ENCODE measurements at places on chromosomes 6 and 20.

DNA sequence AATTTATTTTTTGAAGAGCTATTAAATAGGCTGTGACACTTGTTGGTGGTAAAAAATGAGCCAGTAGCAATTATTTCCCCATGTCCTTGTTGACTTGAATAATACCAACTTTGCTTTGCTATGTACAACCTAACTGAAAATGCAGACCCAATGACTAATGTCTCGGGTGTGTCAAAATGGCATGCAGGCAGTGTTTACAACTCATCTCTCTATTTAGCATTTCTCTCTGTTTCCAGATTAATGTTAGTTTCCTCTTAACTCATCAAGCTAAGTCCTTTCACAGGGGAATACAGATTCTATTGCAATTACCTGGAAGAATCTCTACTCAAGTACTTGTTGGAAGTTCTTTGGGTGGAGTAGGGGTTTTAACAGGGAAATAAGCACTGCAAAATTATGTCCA, 504.4 kb downstream of the BCKDHB start:
- DNase-seq = no peak

DNA sequence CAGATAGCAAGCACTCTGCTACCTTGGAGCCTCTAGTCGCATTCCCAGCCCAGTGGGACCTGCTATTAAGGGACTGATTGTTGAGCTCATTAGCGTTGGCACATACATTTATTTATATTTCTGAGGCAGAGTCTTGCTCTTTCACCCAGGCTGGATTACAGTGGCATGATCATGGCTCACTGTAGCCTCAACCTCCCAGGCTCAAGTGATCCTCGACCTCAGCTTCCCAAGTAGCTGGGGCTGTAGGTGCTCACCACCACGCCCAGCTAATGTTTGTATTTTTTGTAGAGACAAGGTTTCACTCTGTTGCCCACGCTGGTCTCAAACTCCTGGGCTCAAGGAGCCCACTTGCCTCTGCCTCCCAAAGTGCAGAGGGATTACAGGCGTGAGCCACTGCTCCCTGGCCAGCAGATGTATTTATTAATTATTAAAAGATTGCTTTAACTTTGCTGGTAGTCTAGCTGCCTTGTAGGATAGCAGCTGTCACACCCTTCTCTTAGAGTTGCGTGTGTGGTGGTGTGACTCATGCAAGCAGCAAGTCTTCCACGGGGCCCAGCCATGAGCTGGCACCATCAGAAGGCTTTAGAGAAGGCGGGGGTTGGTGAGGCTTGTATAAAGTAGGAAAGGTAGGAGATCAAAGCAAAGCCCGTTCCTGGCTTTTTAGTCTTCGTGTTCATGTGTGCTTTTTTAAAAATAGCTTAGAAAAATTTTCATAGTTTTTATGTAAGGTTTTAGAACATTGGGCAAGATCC, 16.5 kb downstream of the ACTR5 start:
- peak; percentile 29 for DNase-seq

DNA sequence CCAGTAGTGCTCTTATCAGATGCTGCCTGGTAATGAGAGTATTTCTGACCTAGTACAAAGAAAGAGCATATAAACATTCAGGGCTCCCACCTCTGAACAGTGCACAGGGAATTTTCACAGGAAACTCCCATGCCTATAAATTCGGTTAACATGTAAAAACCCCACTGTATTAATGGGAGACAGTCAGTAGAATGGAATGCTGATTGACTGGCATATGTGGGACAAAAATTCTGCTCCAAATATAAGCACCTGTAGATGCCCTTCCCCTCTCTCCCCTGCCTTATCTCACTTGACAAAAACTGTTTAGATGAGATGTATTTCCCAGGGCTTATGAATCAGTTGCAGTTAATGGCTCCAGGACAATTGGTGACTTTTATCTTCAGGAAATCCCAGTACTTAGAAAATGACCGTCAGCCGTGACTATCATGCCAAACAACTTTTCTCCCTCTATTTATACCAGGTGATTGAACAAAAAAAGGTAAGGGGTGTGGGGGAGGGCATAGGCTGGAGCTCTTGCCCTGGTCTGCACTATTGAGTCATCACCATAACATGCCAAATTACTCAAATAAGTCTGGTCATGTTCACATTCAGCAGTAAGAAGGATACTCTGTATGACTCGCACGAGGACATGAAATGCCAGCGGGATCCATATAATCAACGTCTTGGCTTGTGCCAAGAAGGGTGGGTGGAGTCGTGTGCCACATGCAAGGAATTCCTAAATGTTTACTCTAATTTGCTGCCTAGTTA, 176.4 kb upstream of the BMP2 start:
- no peak for DNase-seq

- no peak for DNase-seq
Observed at GRCh38 chr20:62772990-62773844, 23.1 kb upstream of the MRGBP start.

DNA sequence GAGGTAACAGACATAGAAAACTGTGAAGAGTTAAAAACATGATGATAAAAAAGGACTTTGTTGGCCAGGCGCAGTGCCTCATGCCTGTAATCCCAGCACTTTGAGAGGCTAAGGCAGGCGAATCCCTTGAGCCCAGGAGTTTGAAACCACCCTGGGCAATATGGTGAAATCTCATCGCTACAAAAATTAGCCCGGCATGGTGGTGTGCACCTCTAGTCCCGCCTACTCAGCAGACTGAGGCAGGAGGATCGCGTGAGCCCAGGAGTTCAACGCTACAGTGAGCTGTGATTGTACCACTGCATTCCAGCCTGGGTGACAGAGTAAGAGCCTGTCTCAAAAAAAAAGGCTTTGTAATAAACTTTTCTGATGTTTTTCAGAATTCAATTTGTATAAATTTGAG, 60.1 kb downstream of the GFOD1 start:
- no peak for DNase-seq

GRCh38 chr20:47276851-47277534, 79.5 kb downstream of the ZMYND8 start:
- DNase-seq = no peak

DNA sequence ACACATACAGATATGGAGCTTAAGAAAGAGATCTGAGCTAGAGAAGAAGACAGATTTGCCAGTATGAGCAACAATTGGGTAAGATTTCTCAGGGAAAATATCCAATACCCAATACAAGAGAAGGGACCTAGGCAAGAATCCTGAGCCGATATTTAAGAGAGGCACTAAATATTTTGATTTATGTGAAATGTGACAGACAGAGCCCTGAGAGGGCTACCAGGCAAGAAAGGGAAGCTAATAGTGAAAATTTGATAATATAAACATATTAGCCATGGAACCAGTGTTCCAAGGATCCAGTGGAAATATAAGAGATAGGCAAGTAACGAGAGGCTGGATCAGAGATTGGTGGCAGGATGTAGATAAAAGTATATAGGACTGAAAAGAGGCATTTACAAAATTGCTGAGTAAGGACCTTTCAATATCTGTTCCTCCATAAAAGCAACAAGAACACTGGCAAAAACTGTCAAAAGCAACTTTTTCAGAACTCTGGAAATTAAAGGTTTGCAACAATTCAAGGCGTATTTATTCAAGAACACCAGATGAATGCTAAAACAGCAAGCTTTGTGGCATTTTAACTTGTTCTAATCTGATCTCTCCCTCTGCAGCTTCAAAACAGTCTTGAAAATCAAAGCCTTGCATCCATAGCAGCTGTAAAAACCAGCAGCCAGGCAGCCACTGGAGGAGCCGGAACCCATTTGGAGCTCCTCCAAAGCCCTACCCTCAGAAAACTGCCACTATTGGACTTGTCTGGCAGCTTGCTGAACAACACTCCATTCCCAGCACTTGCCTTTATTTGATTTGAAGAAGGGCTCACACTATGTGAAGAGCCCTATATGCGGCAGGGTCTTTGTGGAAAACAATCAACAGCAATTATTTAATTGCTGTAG, 58.8 kb downstream of the REV3L start:
- no peak for DNase-seq

GRCh38 chr6:33613795-33614168, 7.3 kb upstream of the ITPR3 start:
- no peak for DNase-seq

- no peak for DNase-seq
Observed at GRCh38 chr20:38870733-38871559, 55.3 kb upstream of the FAM83D start.

DNA sequence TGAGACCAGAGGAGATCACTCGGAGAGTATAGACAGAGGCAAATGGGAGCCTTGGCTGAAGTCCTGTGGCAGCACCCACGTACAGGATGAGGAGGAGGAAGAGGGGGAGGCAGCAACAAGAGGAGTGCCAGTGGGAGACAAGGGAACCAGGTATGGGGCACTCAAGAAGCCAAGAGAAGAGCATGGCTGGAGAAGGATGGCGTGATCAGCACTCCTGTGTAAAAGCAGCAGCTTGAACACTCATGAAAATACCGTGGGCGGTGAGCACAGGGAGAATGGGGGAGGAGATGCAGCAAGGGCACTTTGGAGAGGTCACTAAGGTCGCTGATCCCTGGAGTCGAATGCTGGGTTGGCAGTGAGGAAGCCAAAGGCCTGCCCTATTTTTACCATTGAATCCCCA, 51.2 kb upstream of the PRND start:
- no peak for DNase-seq

- no peak for DNase-seq
Observed at GRCh38 chr6:26388014-26388413, 5.1 kb downstream of the BTN2A2 start.

- no peak for DNase-seq
Observed at GRCh38 chr6:126535595-126535994, 195.7 kb downstream of the CENPW start.

DNA sequence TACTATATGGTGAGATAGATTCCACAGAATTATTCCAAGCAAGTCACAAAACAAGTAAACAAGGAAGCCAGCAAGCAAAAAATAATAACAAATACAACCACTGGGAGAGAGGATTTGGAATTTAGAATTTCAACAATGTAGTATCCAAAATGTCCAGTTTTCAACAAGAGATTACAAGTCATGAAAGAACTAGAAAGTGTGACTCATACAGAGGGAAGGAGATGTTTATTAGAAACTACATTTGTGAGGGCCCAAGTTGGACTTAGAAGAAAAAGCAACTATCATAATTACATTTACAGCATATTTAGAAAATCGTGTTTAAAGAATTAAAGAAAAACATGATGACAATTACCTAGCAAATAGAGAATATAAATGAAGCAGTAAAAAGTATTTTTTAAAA, 494.6 kb upstream of the ID4 start:
- DNase-seq = no peak

GRCh38 chr6:65943051-65943450, 236.0 kb upstream of the EYS start:
- no peak for DNase-seq

DNA sequence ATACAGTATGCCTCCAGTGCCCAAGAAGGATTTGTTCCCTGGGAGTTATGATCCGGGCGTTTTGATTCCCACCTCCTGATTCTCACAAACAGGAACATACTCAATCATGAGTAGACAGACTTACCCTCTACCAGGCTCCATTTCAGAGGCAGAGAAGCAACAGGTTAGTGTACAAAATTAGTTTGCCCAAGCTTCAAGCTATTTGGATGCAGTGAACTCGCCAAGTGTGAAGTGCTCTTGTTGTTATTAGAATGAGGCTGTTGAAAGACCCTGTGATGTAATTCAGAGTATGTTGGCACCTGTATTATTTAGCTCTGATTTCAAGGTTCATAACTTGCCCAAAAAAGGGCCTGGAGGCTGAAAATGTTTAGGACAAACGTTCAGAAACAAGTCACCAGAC, 247.0 kb downstream of the PHACTR1 start:
- no peak for DNase-seq

DNA sequence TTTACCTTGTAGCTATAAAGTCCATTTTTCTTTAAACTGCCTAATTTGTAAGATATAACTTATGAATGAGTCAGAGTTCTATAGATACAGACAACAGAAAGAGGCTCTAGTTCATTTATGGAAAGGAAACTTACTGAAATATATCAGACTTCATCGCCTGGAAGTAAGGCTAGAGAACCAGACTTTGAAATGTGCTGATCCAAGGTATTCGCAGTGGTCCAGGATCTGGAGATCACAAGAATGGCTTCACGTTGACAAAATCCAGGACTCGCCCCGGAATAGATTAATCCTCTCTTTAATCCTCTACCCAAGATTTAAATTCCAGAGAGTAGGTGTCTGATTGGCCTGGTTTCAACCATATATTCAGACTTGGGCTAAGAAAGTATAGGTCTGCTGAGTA, 69.1 kb upstream of the LOC128125822 start:
- no peak for DNase-seq

DNA sequence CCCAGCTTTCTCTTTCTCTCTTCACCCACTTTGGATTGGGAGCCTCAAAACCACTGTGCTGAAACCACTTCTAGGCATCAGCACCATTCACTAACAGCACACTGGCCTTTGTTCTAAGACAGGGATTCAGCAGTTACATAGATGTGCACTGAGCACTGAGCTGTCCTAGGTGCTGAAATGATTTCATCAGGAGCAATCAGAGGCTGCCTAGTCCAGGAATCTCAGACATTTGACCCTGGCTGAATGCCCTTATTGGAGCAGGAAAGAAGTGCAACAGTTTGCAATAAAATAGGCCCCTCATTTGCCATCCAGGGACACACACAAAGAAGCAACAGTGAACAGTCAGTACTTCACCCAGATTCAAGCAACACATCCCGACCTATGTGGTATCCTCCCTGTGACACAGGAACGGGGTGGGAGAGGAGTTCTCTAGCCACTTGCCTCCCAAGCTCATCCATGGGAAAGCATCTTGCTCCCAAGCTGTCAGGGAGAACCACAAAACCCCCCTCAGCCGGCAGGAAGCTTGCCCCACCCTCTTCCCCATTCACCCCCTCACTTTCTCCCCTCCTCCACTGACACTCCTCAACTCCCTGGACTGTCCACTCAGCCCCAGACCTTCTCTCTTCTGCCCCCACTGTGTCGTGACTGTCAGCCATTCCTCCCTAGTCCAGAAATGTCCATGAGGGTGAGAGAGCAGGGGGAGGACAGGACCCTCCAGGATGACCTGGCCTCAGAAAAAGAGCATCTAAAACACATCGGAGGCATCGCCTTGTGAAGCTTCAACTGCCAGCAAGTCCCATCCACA, 304.4 kb downstream of the PREX1 start:
- DNase-seq = no peak

Measured in stimulated activated naive CD8-positive, alpha-beta T cell treated with anti-CD3 and anti-CD28 coated beads, Interleukin-15, amount 100 ng/mL, for 72 hours (primary cell).